ENCODE measurements at places on chromosomes 12 and 14.

DNA sequence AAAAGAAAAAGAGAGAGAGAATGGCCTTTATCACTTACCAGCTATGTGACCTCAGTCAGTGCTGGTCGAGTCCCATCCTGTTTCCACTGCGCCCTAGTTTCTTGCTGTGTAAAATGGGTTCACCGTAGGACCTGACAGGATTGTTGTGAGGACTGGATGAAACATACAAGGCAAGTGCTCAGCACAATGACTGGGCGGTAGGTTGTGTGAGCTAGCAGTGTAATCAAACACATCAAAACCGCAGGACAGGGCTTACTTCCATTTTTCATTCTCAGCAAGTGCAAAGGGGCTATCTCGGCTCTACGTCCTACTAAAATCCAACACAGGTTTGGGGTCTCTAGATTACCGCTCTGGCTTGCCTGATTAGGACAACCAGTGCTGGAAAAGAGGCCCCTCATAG is 36.4 kb upstream of the ATXN2 start:
- no peak for DNase-seq

GRCh38 chr12:84604551-84604950 is 308.0 kb downstream of the SLC6A15 start:
- DNase-seq, result no peak

- no peak for DNase-seq
Observed at GRCh38 chr12:116600959-116601918, 42.1 kb downstream of the MAP1LC3B2 start.

DNA sequence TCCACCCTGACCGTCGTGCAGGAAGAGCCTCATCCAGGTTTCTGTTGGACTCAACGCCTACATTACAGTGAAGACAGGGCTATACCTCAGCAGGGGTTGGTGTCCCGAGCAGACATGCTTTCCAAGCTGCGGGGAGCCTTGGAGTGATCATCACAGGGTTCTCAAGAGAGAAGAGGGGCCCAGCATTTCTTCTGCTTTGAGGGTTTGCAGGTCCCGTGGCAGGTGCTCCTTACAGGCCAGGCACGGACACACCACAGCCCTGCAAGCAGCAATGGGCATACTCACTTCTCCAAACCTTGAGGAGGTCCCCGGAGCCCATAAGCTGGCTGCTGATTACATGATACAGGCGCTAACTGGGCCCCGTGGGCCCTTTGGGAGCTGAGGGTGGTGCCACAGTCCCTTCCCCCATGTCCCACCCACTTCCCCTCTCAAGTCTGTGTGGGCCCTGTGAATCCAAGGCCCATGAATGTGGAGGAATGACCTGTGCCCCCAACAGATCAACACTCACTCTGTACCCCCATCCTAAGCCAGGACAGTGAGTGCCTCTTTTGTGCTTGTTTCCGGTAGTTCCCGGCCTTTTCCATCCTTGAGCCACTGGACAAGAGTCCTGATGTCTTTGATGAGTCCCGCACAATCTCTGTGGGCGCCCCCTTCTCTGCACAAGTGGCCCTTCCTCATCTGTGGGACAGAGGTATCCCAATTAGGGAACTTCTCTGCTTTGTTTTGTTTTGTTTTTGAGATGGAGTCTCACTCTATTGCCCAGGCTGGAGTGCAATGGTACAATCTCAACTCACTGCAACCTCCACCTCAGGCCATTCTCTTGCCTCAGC is 1.1 kb downstream of the AQP2 start:
- no peak for DNase-seq

GRCh38 chr14:94707494-94707893 is 62.4 kb downstream of the GSC start:
- no peak for DNase-seq
